NCI-H1048 (cell line): ENCODE measurements at places on chromosomes 3 and 15.

DNA sequence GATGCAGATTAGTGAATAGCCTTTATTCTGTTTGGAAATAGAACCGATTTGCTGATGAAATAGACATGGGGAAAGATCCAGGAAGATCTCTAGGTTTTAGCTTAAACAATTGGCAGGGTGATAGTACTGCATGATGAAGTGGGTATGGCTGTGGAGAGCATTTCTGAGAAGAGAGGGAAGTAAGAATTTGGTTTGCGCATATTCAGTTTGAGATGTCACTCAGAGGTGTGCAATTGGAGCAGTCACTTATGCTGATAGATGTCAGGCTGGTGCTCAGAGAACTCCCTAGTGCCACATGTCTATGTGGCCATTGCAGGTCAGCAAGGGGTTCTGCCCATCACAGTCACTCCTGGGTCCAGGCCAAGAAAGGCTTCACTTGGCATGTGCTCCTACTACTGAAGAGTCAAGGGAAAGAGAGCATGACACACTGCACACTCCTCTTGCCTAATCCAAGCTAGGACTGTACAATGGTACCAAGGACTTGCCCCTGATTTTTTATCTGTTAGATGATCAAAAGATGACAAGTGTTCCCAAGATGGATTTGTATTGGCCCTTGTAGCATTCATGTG lies 57.2 kb upstream of the ST8SIA2 start:
- DNase-seq: no peak

DNA sequence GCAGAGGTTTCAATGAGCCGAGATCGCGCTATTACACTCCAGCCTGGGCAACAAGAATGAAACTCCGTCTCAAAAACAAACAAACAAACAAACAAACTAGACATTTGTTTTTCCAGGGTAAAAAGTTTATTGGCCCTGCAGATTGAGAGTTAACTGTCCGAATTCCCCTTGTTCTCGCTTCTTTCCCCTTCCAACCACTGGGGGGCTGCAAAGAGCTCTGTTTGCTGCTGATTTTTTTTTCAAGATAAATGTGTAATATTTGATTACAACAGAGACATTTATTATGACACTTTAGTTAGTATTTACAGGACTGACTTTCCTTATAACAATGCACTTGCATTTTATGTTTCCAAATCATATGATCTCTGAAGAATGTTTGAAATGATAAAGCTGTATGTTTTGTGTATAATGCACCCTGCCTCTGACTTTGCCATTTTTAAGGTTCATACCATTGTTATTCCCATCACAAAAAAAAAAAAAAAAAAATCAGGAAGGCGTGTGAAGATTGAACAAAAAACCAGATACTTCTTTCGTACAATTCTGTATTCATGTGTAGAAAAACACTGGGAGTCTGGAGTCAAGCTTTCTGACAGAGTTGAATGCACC lies 2.8 kb downstream of the CLSTN2 start:
- no peak for DNase-seq

DNA sequence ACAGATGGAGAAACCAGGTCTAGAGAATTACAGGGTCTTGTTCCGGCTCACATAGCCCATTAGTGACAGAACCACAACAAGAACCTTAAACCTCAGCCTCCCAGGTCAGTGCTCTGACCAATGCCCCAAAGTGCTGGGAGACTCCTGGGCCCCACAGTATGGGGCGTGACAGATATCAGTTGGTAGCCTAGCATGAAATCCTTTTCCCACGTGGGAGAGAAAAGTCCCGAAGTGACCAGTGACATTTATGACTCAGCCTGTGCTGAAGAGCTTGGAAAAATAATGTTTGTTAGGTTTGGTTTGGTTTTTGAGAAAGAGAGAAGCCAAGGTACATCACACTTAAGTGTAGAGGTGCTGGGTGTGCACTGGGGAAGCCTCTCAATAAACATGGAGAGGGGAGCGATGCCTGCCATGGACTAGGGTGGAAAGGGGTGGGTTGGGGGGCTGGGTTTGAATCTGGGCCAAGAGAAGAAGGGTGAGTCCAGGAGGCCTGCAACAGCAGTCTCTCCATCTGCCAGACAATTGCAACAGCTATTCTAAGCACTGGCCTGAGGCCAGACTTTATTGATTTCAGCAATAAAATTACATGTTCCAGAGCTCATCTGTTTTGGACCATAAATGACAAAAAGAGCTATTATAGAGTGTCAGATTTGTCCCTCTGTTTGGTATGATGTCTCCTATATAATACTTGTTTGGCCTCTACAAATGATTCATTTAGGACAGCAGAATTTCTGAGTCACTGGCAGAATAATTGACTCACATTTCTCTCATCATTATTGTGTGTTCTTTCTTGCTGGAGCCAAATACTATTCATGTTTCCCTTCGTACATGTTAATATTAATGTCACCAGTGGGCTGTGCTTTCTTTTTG lies 43.4 kb downstream of the C2CD4A start:
- DNase-seq: no peak

- DNase-seq: no peak
Measured at GRCh38 chr15:93028111-93028631, 60.8 kb downstream of the RGMA start.

DNA sequence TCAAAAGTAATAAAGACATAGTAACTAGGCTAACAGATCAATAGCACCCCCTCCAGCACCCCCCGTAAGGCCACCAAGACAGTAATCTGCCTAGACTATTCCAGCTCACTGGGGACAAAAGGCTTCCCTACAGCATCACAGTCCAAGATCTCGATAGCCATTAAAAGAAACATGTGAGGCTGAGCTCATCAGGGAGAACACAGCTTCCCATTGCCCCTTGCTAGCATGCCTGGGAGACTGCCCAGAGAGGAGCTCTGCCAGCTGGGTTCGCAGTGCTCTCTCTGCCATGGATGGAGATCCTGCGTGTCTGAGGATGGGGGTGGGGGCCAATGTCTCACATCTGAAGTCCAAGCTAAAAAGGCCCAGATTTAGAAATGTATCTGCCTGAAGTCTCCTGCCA lies 17.8 kb downstream of the LRIG1 start:
- DNase-seq: no peak

GRCh38 chr15:57165992-57166391 lies 210.3 kb upstream of the CGNL1 start:
- no peak for DNase-seq

- DNase-seq: no peak
Measured at GRCh38 chr15:58932710-58933280, 684 bp downstream of the SLTM start.

- DNase-seq: no peak
Measured at GRCh38 chr3:185737740-185738680, 86.8 kb downstream of the IGF2BP2 start.

- DNase-seq: no peak
Measured at GRCh38 chr15:67180514-67181191, 73.8 kb downstream of the AAGAB start.

GRCh38 chr15:78999636-79000035 lies 54.8 kb upstream of the CTSH start:
- no peak for DNase-seq

DNA sequence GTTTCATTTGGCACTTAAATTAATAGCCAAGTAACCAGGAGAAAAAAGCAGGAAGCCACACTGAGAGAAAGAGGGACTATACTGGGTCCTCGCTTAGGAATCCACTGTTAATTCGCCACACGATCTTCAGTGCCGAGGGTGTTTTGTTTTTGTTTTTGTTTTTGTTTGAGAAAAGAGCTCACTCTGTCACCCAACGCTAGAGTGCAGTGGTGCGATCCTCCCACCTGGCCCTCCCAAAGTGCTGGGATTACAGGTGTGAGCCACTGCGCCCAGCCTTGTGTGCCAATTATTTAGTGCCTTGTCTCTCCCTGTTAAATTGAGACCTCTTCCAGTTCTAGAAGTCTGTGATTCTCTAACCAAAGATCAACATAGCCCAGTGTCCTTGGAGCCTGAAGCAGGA lies 53.8 kb upstream of the TPM1 start:
- no peak for DNase-seq

- no peak for DNase-seq
Measured at GRCh38 chr3:190911382-190911781, 48.9 kb upstream of the GMNC start.

DNA sequence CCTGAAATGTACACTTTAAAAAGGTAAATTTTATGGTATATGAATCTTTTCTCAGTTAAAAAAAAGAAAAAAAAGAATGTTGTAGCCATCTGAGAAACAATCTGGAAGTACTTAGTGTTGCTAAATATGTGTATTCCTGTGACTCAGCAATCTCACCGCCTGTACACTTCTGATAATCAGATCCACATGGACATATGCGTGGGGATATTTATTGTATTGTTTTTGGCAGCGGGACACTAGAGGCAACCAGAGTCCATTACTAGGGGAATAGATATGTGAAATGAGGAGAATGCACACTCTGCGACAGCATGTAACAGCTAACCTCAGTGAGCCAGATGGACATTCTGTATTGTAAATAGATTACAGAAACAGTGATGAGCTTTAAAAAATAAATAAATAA lies 65.4 kb downstream of the AQP9 start:
- DNase-seq: no peak

DNA sequence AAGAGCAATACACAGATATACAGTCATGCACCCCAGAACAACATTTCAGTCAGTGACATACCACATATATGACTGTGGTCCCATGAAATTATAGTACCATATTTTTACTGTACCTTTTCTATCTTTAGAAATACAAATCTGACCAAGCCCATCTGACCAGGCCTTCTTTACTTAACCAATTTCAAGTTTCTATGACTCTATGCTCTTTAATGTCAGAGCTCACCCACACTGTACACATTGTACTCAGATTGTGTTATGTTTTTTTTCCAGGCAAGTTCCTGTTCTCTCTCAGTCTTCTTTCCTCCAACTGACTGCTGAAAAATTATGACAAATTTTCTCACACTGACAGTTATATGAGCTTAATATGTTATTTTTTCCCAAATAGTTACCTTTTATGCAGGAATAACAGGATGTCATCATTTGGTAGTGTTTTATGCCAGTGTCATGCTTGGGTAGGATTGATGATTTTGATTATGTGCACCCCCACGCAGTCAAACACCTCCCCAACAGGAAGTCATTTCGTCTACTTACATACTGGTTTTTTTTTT lies 8.0 kb upstream of the CBLB start:
- DNase-seq: no peak

DNA sequence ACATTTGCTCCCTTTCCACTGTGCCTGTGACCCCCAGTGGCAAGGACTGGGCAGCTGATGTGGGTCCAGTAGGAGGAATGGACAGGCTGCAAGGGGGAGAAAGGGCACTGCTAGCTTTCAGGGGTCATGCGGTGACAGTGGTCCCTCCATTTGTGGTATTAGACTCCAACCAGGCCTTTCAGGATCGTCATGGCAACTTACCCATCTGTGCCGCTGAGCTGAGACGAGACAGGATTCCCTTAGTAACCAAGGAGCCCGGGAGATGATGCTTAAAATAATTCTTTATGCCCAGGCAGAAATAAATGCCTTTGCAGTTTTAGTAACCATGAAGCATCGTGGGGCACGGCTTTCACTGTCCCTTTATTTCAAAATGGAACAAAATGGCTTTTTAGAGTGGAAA lies 15.9 kb upstream of the MRPL3 start:
- no peak for DNase-seq

DNA sequence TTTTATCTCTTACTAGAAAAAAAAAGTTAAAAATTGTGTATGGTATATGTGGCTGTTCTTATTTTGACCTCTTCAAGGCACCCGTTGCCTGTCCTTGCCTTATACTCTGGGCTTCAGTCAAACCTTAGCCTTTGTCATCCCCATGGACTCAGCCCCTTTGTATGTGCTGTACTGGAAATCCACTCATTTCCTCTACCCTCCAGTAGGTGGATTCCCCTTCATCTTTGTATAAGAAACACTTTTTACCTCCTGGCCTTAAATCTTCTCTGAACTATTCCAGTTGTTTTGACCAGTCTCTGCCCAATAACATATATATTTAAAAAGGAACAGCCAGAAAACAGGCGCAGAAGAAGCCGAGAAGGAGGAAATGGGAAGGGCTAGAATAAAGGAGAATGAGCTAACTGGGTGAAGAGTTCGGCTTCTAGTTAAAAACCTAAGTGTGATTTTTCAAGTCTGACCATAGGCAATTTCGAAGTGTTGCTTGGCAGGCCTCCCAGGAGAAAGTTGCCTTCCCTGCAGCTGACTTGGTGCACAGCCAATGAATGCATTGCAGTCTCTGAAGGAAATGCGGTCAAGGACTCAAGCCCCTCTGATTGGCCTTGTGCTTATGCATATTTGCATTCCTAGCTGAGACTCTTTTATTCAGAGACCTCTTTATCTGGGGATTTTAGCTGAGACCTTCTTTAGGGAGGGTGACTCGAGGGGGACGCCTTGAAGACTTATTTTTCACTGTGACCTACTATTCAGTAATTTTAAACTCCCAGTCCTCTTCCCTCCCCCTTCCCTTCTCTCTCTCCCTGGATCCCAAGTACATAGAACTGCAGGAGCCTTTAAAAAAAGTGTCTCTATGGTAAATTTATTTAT lies 277.4 kb downstream of the ROBO1 start:
- no peak for DNase-seq

DNA sequence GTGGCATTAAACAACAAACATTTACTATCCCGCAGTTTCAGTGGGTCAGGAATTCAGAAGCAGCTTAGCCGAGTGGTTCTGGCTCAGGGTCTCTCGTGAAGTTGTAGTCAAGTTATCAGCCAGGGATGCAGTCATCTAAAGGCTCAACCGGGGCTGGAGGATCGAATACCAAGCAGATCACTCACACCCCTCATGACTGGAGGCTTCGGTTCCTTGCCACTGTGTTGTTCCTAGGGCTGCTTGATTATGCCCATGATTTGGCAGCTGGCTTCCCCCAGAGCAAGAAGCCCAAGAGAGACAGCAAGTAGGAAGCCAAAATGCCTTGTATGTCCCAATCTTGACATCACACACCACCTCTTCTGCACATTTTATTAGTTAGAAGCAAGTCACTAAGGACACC lies 33.9 kb upstream of the CDCP1 start:
- DNase-seq: no peak

GRCh38 chr3:123948449-123948848 lies 12.6 kb downstream of the CCDC14 start:
- no peak for DNase-seq
